ENCODE measurements at places on chromosomes 2 and 18.

GRCh38 chr2:178266445-178266844 is 72.1 kb downstream of the OSBPL6 start:
- DNase-seq: no peak

DNA sequence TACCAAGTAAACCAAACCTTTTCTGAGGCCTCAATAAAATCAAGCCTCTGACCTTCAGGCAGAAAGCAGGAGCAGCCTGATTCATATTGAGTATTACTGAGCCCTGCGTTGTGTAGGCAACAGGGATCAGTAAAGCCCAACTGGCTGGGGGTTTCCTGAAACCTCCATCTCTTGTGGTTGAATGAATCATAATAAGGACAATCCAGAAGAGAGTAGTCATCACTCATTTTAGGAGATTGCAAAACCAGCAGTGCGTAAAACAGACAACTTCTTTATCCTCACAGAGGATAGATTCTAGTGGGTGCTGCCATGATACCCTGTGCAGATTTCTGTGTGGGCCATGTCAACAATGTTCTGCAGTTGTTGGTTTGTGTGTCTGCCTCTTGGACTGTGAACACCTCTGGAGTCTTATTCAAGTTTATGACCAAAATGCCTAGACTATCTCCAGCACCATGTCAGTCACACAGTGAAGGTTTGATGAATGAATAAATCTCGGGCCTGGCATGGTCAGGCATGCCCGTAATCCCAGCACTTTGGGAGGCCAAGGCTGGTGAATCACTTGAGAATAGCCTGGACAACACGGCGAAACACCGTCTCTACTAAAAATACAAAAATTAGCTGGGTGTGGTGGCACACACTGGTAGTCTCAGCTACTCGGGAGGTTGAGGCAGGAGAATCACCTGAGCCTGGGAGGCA is 51.8 kb upstream of the RAB27B start:
- DNase-seq: no peak

DNA sequence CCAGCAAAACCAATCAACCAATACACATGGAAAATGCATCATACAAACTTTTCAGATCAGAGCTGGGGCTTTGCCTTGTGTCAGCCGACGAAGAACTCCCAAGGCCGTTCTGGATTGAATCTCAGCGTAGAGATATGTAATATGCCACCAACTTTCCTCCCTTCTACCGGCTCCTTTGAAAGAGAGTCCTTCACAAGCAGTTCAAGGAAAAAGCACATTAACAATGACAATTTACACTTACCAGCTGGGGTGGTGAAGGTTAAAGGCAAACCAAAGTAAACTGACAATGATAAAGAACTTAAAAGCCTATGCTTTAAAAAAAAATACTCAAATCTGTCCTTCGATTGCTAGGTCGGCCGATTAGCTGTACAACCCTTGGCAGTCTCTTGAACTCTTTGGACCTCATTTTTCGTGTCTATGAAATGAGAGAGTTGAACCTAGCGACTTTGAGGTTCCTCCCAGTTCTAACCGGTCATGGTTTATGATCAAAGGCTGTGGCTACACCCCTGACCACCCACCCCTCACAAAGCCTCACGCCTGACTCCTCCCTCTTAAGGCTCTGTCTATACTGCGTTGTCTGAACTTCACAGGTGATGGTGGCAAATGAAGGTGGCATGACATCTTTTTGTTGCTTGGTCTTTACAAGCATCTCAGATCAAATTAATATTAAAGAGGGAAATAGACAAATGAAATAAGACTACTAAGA is 46.2 kb downstream of the BCL2 start:
- DNase-seq: no peak

DNA sequence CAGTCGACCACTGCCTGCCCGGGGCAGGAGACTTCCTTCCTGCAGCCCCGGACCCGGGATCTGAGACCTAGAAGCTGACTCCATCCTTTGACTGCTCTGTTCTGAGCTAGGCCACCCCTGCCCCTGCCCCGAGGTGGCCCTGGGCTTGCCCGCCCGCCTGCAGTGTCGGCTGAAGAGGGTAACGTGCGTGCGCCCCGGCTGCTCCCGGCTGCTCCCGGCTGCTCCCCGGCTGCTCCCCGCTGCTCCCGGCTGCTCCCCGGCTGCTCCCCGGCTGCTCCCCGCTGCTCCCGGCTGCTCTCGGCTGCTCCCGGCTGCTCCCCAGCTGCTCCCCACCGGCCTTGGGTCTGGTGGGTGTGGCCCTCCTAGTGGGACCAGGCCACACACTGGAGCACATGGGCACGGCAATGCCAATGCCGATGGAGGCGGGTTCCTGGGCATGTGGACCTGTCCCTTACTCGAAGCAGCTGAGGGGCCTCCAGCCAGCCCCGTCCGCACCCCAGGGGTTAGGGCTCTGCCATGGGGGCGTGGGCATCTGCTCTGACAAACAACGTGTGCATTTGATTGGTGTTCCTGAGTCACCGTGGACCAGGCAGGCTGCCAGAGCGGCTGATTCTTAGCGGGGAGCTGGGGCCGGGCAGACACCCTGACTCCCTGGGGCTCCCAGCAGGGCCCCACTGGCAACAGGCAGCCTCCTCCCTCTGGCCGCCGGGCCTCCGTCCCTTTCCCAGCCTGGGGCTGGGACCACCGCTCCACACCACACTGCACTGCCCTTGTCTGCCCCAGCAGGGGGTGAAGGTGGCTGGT is 2.0 kb upstream of the GAL3ST2 start:
- no peak for DNase-seq

DNA sequence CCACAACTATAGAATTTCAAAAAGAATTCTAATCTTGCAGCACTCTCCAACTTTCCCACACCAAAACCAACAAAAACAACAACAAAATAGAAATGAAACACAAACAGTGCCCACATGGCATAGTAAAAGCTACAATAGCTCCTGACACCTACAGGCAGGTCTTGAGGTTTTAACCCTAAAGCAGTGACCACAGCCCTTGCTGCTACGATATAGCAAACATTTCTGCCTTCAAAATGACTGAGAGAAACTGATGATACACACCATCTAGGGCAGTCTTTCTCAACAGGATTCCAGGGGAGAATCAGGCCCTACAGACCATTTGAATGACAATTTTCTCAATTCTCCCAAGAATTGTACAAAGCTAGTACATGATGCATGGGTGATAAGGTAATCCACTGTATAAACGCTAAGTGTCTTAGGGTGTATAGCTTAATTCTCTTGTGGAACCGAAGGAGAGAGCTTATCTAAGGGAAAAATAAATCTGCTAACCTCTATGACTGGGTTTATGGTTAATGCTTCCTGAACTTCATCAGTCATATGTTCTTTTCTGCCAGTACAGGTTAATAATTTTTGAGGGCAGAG is 46.5 kb downstream of the TRAK2 start:
- DNase-seq: no peak

DNA sequence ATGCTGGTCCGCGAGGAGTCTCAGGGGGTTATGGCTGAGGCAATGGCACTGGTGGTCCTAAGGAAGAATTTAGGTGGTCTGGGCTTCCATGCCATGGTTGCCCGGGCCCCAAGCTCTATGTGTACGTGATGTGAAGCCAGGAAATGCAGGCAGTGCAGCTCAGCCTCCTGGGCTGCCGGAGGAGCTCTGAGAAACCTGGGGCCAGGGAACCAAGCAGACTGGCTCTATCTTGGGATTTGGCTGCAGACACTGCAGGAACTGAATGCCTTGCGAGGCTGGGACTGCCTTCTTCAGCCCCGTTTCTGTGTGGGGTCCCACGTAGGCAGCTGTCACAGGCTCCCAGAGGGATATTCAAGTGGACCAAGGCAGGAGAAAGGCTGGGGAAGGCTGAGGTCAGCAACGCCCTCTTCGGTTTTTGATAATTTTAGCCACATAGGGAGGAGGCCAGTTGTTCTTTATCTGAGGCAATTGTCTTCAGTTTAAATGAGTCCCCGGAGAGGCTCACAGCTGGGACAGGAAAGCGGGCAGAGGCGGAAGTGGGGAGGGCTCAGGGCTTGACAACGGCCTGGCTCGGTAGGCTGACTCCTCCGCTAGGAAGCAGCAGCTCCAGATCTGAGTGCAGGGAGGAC is 77.7 kb downstream of the RHOB start:
- no peak for DNase-seq

DNA sequence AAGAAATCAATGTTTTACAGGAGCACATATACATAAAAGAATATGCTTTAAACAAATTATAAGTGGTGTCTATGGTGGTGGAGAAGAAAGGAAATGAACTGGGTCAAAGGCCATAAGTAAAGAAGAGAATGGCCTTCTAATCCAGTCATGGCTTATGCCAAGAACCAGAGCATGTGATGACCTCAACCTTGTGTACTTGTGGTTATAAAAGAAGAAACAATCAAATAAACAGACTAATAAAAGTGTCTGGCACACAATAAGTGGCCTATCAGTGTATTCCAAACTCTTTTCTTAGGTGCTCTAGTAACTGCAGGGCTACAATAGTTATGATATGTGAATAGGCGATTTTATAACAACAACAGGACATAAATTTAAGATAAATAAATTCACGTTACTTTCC is 2.6 kb downstream of the SERPINB11 start:
- no peak for DNase-seq

DNA sequence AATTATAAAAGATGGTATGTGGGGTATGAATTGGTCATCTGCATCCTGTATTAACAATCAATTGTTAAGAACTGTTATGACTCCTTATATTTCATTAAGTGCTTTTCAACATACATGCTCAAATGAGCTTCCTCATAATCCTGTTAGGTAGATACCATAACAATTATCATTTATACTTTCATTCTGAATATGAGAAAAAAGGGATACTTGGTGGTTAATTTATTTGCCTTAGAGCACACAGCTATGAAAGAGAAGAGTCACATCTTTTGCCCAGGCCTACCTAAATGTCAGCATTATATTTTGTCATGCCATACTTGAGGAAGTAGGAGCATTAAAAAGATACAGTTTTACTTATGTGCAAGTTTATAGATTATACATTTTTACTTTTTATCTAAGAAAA is 169.6 kb downstream of the TCF4 start:
- DNase-seq: no peak

- no peak for DNase-seq
These were observed 59.9 kb downstream of the INPP4A start for GRCh38 chr2:98504381-98505109.

DNA sequence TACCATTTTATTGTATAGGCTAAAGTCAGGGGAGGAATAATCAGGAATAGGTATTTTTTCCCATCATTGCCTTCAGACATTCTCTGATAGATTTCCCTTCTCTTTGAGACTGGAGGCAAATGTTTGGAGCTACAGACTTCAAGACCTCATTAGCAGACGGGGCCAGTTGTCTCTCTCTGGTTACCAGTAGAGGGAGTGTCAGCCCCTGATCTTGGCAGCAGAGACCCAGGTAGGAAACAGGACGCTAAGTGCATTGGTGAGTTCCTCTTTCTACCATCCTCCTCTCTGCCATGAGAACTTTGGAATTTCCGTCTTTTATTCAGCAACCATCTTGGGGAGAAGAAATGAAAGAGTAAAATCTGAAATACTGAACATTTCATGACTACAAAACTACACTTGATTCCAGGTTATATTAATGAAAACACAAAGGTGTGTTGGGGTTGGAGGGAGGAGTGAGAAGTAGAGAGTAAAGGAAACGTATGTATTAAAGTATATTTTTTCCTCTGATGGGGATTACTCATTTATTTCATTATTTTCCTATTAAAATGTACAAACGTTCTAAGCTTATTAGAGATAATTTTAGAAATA is 186.2 kb upstream of the GCFC2 start:
- no peak for DNase-seq

- DNase-seq: no peak
These were observed 460.7 kb upstream of the FANCL start for GRCh38 chr2:58701688-58702301.

GRCh38 chr2:240954436-240955305 is 43.7 kb upstream of the SNED1 start:
- DNase-seq: no peak

- no peak for DNase-seq
These were observed 20.5 kb upstream of the LRPPRC start for GRCh38 chr2:44016282-44016681.
